ENCODE measurements at places on chromosomes 7 and 10.

DNA sequence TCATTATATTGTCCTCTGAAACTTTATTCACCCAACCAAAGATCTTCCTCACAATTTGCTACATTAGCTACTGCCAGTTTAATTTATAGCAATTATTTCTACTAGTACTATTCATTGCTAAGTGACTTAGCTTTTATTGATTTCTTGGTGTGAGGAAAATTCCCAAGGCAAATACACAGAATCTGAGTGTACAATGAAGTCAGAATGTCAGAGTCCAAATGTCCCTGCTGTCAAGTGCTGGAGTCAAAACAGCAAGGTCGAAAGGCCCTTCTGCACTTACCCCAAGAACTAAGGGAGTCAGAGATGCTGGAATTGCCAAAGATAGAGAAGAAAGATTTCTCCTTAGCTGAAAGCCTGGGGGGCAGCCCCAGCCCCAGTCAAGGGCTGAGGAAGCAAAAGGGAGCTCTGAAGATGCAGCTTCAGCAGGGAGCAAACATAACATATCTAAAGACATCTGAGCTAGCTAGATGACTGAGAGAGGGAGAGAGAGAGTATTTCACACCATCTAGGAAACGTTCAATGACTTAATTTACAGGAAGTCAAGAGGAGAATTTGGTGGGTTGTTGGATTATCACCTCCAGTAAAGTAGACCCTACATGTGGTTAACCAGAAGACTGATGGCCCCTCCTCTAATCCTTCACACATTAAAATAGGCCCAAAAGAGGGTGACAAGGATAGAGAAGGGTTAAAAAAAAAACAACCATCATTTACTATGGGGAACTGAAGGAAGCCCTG lies 36.6 kb upstream of the SAMD8 start:
- no peak for DNase-seq

DNA sequence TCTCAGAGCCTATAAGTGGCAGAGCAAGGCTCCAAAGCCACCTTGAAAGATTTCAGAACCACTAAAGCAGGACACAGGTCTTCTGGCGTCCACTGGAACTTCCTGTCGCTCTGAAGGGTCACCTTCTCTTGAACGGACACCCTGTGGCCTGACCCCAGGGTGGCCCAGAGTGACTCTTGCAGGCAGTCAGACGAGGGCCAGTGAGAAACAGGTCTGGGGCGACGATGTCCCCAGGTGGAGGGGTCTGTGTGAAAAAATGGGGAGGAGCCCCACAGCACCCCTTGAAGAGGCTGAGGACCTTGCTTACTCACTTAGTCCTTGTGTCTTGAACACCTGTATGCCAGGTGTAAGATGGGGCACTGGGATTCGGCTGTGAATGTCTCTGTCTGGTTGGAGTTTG lies 946 bp upstream of the RASGEF1A start:
- DNase-seq, result no peak

- DNase-seq, result no peak
Measured at GRCh38 chr7:144668503-144668902, 167.3 kb downstream of the TPK1 start.

DNA sequence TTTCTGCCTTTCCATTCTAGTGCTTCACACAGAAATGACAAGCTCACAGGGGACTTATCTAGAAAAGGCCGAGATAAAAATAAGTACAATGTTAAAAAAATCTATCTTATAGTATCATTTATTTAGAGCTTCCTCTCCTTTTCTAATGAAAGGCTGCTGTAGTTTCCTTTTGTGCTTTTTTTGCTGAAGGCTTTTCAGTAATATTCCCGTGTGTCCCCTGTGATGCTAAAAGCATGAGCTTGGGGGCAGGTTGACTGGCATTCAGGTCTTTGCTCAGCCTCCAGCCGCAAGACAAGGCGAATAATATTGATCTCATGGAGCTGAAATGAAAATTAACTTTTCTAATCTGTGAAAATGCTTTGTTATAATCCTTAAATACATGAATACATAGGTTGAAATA lies 143.0 kb downstream of the ST7 start:
- DNase-seq, result no peak

DNA sequence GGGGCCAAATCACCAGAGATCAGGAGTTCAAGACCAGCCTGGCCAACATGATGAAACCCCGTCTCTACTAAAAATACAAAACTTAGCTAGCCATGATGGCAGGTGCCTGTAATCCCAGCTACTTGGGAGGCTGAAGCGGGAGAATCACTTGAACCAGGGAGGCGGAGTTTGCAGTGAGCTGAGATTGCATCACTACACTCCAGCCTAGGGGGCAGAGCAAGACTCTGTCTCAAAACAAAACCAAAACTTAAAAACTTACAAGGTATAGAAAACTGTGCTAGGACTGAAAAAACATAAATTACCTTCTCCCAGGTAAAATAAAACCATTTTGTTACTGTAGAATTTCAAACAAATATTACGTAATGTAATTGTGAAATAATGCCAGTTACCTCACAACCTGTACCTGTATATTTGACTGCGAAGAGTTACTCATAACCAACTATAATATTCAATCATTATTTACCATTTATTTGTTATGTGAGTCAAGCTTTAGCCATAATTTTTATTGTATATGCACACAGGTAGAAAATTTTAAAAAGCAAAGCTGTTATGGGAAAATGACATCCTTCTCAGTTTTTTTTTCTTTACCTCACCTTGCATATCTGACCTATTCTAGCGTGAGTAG lies 180.9 kb downstream of the SEMA3A start:
- DNase-seq, result no peak

DNA sequence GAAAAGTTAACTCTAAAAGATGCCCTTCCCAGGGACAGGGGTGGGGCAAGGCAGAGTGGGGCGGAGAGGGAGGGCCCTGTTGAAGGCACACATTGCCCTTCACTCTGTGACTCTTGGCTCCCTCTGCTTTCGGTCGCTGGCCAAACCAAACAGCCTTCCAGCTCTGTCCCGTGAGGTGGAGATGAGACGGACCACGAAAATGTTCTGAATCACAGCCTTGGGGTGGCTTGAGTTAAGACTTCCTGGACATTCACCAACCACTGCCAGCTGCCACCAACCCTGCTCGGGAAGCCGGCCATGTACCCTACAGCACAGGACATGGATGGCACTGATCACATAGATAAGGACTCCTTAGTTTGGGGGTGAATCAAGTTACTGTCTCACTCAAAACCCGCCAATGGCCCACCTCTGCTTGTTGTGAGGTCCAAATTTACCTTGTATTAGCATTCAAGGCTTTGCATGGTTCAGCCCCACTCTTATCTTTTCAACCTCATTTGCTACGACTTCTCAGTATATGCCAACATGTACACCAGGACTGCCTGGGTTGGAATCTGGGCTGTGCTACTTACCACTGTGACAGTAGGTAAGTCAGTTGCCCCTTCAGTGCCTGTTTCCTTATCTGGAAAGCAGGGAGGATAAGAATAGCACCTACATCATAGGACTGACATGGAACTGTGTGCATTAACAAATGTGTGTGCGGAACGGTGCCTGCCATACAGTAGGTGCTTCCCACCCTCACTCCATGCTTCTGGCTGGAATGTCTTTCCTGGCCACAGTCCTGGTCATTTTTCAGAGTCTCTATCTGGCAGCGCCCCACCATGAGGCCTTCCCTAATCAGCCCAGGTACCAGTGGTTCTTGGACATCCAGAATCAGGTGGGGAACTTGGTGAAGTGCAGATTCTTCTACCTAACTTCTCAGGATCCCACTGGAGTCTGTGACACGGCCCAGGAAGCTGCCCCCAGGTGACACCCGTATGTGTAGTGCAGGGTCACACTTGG lies 28.0 kb downstream of the ITPRIP start:
- DNase-seq, result no peak

GRCh38 chr7:91880016-91880412 lies 488 bp downstream of the MTERF1 start:
- DNase-seq, result no peak

GRCh38 chr10:84540022-84540616 lies 211.7 kb downstream of the CCSER2 start:
- no peak for DNase-seq

- peak; percentile 50 for DNase-seq
Measured at GRCh38 chr10:22321156-22321923, 441 bp downstream of the BMI1 start.

GRCh38 chr10:22251751-22252223 lies 34.0 kb upstream of the EBLN1 start:
- peak; percentile 67 for DNase-seq

- DNase-seq, result no peak
Measured at GRCh38 chr10:43013065-43013464, 63.8 kb upstream of the RET start.

Data from CD4-positive, alpha-beta T cell treated with Interleukin-6 at 100 ng/mL for 8 hours (primary cell).